ENCODE measurements at places on chromosomes 16 and 17. TPM values are rescaled to one million over a fixed set of nuclear protein-coding genes. Genes with fewer than 3 reads are reported as not detected.
A peak's percentile ranks its signal among the peaks of the same experiment; 100 is the strongest.

GRCh38 chr16:22799113-22799512 lies 14.8 kb upstream of the HS3ST2 start:
- DNase-seq = no peak

DNA sequence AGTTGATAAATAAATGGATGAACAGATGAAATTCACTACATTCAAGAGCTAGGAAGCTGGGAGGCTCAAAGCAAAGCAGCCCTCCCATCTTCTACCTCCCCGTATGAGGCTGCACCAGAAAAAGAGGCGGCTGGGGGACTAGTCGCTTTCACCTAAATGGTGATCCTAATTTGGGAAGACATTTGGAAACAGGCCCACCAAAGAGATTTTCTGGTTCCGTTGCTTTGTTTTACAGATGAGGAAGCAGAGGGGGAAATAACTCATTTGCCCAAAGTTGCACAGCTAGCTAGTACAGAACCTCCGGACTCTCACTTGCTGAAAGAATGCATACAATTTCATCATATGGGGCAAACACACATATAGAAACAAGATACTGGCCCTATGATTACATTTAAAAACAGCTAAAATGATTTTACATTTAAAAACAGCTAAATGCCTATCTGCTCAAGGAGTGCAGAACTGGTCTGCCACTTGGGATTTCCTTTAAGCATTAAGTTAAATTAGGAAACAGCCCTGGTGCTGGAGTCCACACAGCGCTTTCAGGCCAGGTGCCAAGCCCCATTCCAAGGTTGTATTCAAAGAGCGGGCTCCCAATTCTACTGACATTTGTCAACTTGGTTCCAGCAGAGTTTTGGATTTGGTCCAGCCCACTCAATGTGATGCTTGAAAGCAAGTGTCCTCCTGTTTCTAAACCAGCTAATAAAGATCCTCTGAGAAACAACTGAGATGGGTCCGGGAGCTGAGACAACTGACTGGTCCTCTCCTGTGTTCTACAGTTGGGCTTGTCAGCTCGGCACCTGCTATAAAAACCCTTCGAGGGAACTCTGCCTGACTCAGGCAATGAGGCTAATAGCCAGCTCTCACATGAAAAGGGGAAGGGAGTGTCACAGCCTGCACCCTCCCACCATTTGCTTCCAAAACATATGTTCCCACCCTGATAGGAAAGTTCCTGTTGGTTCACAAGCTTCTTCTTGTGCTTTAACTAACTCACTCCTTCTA lies 11.7 kb downstream of the ERN1 start:
- DNase-seq = no peak

DNA sequence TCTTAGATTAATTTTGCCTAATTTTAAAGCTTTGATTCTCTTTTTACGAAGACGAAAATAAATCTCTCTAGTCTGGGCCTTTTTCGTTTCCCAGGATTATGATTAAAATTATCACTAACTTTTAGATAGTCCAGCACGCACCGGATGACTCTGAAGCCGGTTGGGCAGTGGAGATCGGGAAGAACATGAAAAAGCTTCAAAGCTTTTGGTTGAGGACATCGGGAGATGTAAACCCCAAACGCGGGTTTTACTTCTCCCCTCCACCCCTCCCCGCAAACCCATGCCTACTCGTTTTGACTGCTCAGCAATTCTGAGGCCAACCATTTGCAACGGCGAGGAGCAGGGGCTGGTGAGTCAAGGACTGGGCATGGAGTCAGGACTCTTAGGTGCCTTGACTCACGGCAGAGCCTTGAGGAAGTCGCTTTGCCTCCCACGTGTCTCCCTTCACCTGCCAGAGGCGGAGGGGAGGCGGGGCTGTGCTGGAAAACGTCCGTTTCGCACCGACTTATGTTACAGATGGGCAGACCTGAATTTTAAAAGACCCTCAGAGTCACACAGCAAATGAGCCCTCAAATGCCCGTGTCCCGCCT lies 989 bp upstream of the DUSP14 start:
- peak; percentile 67 for DNase-seq

GRCh38 chr16:67518676-67519075 lies 10.0 kb upstream of the RIPOR1 start:
- no peak for DNase-seq

DNA sequence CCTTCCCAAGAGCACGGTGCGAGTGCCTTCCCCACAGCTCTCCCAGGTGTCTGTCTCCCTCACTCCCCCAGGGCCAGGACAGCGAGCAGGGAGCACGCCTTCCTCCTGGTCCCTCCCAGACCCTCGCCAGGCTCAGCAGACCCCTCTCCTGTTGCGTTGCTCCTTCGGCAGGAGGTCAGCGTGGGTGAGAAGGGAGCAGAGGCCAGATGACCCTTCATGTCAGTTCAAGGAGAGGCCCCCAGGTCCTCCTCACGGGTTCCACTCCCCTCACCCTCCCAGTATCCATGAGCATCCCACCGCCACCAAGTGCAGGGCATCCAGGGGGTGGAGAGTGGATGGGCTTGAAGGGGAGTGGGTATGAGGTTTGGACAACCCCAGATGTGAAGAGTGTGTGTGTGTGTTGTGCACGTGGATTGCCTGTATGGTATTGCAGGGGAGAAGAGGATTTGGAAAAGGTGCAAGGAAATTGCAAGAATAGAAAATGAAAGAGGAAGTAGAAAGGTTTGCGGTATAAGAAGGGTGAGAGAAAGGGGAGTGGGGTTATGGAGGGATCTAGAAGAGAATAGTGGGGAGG lies 17.7 kb downstream of the SGCA start:
- no peak for DNase-seq

- DNase-seq = no peak
Observed at GRCh38 chr16:70680495-70681381, 5.1 kb downstream of the MTSS2 start.

OTOA gene
- not detected for total RNA-seq

RND2 gene
- total RNA-seq = 0.28 TPM

MMP25 gene
- 0.80 TPM for total RNA-seq

Data from CD4-positive, alpha-beta T cell (primary cell).